Panc1 (cell line): ENCODE measurements at places on chromosomes 2 and 18. TPM values are rescaled to one million over a fixed set of nuclear protein-coding genes. Genes with fewer than 3 reads are reported as not detected.

DNA sequence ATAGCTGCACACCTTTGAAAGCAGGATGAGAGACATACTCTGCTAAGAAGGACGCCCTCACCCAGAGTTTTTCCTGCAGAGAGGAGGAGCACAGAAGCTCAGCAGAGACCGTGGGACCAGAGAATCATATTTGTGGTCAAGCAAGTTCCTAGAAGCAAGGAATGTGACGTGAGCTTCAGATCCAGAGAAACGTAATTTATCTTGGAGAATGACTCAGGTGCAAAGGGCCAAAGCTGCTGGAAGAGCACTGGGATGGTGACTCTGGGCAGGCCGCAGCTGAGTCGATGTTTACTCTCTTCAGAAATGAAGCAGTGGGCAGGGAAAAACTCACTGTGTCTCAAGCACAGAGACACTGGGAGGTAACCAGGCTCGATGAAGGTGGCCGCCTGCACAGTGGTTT, 50.1 kb upstream of the IGFBP2 start:
- DNase-seq: no peak
- no peaks in the 10 kb centered on the region for H3K36me3 ChIP-seq
- H3K4me3 ChIP-seq: no peak overlapping the region
- no peaks in the 10 kb centered on the region for H3K4me1 ChIP-seq
- peaks cover 2% of the 10 kb centered on the region for H3K27me3 ChIP-seq
- H3K27ac ChIP-seq: no peak overlapping the region

- H3K27me3 ChIP-seq: no peaks in the 10 kb centered on the region
- no peaks in the 10 kb centered on the region for H3K4me1 ChIP-seq
- DNase-seq: no peak
Measured at GRCh38 chr18:49151482-49151881, 200.7 kb upstream of the SMAD7 start.

- H3K27me3 ChIP-seq: no peaks in the 10 kb centered on the region
- H3K4me3 ChIP-seq: no peak overlapping the region
- no peaks in the 10 kb centered on the region for H3K4me1 ChIP-seq
Measured at GRCh38 chr2:11767779-11768178, 21.3 kb downstream of the LPIN1 start.

DNA sequence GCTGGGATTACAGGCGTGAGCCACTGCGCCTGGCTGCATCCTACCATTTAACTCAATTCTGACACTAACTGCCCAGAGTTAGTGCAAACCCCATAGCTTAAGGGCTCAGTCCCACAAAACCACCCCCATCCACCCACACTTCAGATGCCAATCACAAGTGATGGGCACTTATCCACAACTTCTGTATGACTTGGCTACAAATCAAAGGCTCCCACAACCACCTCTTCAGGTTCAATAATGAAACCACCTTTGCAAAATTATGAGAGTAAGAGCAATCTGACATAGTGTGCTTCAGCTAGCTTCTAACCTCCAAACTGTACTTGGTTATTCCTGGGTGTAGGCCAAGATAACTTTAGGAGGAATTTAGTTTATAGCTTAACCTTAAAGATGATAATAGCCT, 51.3 kb upstream of the SLC35F5 start:
- no peak overlapping the region for H3K4me3 ChIP-seq
- 0 out of 2 replicates have a peak, but pooled peaks cover 2% of the 10 kb centered on the region for H3K4me1 ChIP-seq
- H3K27me3 ChIP-seq: no peaks in the 10 kb centered on the region
- no peak for DNase-seq

DNA sequence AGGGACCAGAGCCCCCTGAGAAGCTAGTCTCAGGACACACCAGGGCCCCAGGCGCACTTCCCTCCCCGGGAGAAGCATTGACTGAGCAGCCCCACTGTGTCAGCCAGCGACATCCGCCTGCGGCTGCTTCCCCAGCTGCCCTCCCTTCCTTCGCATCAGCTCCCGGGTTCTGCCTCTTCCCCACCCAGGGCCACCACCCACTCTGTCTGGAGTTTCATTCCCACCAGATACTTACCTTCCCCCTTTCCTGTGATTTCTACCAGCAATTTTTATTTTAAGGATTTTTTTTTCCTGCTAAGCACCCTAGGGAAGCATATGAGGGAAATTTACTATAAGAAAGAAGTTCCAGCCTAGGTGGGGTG, 99.2 kb downstream of the SMAD7 start:
- H3K4me3 ChIP-seq: no peak overlapping the region
- H3K27ac ChIP-seq: no peak overlapping the region
- H3K4me1 ChIP-seq: peaks cover 3% of the 10 kb centered on the region
- H3K27me3 ChIP-seq: no peaks in the 10 kb centered on the region

- no peaks in the 10 kb centered on the region for H3K27me3 ChIP-seq
- no peak for DNase-seq
- H3K4me1 ChIP-seq: no peaks in the 10 kb centered on the region
- H3K4me3 ChIP-seq: no peak overlapping the region
- no peak overlapping the region for H3K27ac ChIP-seq
- no peaks in the 10 kb centered on the region for H3K36me3 ChIP-seq
Measured at GRCh38 chr2:214713080-214713830, 96.2 kb downstream of the BARD1 start.

DNA sequence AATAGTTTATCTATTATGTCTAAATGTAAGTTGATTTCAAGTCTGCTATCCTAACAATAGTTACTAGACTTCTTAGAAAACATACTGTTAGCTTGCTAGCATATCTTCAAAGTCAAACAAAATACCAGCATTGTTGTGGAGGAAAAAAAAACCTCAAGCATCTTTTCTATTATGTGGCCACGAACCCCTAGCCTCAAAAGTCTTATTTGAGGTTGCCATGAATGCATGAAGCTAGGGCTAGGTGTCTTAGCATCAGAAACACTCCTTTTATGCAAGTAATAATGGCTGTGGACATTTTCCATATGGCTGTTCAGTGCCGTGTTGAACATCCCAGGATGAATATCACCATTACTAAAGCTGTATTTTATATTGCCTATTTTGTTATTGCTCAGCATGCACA, 86.6 kb upstream of the OTX1 start:
- no peaks in the 10 kb centered on the region for H3K27me3 ChIP-seq
- no peaks in the 10 kb centered on the region for H3K4me1 ChIP-seq
- no peak overlapping the region for H3K4me3 ChIP-seq

GRCh38 chr2:126303113-126303512, 352.8 kb upstream of the GYPC start:
- H3K27ac ChIP-seq: no peak overlapping the region
- H3K4me1 ChIP-seq: no peaks in the 10 kb centered on the region
- H3K27me3 ChIP-seq: no peaks in the 10 kb centered on the region

DNA sequence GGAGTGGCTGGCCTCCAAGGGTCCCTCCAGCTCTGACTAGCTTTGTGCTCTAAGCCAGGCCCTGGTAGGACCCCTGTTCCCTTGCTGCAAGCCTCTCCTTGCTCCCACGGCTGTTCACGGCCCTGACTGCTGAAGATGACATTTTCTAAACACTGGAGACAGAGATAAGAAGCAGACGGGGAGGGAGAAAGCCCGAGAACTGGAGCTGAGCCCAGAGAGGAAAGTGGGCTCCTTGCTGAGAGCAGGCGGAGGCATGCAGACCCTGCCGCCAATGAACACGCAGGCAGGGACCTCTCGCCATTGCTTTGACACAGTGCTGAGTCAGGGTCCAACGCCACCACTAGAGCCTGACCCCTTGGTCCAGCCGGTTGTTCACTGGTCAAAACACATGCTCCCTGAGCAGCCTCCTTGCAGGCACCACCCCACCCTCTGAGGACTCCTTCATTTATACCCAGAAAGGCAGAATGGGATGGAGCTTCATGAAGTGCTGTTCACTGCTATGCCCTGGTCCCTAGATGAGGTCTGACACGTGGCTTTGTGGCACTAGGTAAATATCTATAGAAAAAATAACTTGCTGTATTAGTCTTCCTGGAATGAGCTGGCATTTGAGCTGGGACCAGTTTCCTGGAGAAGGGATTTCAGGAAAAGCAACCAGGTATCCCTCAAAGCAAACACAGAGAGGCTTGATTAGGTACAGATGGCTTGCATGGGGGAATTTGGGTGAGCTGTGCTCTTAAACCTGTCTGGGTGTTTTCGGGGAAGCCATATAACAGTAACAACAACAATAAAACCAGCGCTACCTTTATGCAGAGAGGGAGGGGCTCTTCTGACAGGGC, 65.7 kb downstream of the MCFD2 start:
- H3K36me3 ChIP-seq: no peaks in the 10 kb centered on the region
- H3K27ac ChIP-seq: peak overlapping the region; percentile 14
- H3K27me3 ChIP-seq: no peaks in the 10 kb centered on the region
- no peak overlapping the region for H3K4me3 ChIP-seq
- H3K4me1 ChIP-seq: peaks cover 51% of the 10 kb centered on the region

- no peaks in the 10 kb centered on the region for H3K36me3 ChIP-seq
- H3K4me3 ChIP-seq: no peak overlapping the region
- no peaks in the 10 kb centered on the region for H3K4me1 ChIP-seq
- H3K27ac ChIP-seq: no peak overlapping the region
- H3K27me3 ChIP-seq: no peaks in the 10 kb centered on the region
- DNase-seq: no peak
Measured at GRCh38 chr2:204255071-204255470, 290.2 kb upstream of the PARD3B start.

GRCh38 chr18:33706391-33706790, 128.4 kb downstream of the ASXL3 start:
- H3K27ac ChIP-seq: no peak overlapping the region
- H3K4me1 ChIP-seq: no peaks in the 10 kb centered on the region
- no peak overlapping the region for H3K4me3 ChIP-seq
- H3K27me3 ChIP-seq: no peaks in the 10 kb centered on the region
- DNase-seq: no peak

DNA sequence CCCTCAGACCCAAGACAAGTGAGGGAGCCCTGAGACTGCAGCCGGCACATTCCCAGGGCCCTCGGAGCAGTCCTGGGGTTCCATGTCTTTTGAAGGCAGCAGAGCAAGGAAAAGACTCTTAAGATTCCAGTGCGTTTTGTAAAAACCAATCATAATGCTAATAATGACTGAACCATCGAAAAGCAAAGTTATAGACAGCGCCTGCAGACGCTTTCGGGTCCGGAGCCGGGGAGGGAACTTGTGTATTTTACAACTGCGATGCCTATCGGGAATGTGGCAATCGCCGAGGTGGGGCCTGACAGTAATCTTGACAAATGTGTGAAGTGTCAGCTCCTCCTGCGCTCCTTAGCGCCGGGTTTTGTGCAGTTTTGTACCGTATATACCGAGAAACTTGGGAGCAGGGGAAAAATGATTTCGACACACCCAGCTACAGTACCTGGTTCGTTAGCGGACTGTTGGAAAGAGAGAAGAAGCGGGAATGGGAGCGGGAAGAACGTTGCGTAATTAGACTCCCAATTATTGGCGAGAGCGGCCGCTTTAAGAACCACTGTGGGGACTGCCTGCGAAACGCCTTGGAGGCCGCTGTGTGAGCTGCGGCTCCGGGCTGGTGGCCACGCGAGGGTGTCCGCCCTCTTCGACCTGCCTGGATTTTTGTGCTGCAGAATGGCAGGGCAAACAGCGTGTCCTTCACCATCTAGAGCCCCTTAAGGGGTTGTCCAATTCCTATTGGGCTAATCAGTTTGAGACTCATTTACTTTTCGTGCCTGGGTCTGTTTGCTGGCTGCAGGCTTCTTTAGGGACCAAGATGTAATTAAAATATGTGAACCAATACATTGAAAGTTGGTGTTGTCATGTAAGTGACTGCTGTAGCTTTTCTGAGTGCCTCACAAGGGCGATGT, 2.4 kb downstream of the EPAS1 start:
- H3K27me3 ChIP-seq: no peaks in the 10 kb centered on the region
- H3K27ac ChIP-seq: peak overlapping the region; percentile 89
- no peak for DNase-seq
- peak overlapping the region; percentile 89 for H3K4me3 ChIP-seq
- H3K36me3 ChIP-seq: no peaks in the 10 kb centered on the region
- peaks cover 44% of the 10 kb centered on the region for H3K4me1 ChIP-seq

GRCh38 chr2:227674485-227674884, 7.9 kb downstream of the SCYGR5 start:
- no peaks in the 10 kb centered on the region for H3K27me3 ChIP-seq
- H3K36me3 ChIP-seq: no peaks in the 10 kb centered on the region
- no peaks in the 10 kb centered on the region for H3K4me1 ChIP-seq
- no peak overlapping the region for H3K4me3 ChIP-seq
- DNase-seq: no peak

DNA sequence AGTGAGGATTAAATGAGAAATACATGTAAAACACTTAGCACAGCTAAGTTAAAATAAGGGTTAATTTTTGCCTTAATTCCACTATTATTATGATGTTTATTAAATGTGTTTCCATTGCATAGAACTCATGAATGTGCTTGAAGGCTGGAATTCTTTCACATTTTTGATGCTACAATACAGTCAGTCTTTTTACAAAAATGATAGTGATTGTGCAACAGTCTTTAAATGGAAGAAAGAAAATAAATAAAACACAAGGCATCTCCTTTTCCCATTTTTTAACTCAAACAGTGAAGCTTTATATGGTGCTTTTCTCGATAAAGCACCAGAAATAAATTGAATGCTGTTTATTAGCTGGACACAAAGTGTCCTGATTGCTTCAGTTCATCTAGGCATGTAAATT, 123.9 kb downstream of the MAP2 start:
- no peaks in the 10 kb centered on the region for H3K27me3 ChIP-seq
- H3K4me3 ChIP-seq: no peak overlapping the region
- H3K27ac ChIP-seq: no peak overlapping the region
- H3K4me1 ChIP-seq: no peaks in the 10 kb centered on the region
- no peak for DNase-seq

- no peak overlapping the region for H3K27ac ChIP-seq
- no peak for DNase-seq
- no peaks in the 10 kb centered on the region for H3K27me3 ChIP-seq
- no peaks in the 10 kb centered on the region for H3K4me1 ChIP-seq
Measured at GRCh38 chr2:120952318-120952717, 216.7 kb downstream of the GLI2 start.

DNA sequence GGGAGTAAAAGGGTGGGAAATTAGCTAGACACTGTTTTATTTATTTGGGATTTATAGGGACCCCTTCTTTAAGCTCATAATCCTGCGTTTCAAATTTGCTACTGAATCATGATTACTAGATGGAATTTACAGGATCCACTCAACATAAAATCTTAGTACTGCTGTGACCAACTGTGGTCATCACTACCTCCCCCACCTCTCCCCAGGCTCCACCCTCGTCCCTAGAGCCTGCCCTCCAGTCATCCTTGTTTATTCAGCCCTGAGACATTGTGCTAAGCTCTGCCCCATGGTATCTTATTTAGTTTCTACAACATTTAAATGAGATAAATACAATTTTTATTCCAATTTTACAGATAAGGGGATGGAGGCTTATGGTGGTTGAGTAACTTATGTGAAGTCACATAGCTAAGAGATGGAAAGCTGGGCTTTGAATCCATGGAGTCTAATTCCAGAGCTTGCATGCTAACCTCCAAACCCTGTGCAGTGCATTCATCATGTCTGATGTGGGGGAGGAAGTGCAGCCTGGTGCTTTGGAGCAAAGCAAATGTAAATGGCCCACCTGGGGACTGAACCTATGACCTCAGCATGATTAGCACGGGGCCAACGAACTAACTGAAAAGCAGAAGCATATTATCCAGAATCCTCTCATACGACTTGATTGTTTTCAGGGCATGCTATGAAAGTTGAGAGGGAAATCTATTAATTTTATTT, 502.4 kb downstream of the TMEM182 start:
- no peak overlapping the region for H3K4me3 ChIP-seq
- H3K27me3 ChIP-seq: no peaks in the 10 kb centered on the region
- DNase-seq: no peak
- H3K27ac ChIP-seq: no peak overlapping the region
- no peaks in the 10 kb centered on the region for H3K4me1 ChIP-seq
- no peaks in the 10 kb centered on the region for H3K36me3 ChIP-seq

SERPINB4 gene
- total RNA-seq: not detected

SERPINB3 gene
- not detected for total RNA-seq

LYG1 gene
- total RNA-seq: 0.23 TPM

OR6B2 gene
- total RNA-seq: not detected
